ENCODE measurements at places on chromosomes 7 and 10.

GRCh38 chr10:73359492-73359891 is 828 bp upstream of the CFAP70 start:
- no peak for DNase-seq

DNA sequence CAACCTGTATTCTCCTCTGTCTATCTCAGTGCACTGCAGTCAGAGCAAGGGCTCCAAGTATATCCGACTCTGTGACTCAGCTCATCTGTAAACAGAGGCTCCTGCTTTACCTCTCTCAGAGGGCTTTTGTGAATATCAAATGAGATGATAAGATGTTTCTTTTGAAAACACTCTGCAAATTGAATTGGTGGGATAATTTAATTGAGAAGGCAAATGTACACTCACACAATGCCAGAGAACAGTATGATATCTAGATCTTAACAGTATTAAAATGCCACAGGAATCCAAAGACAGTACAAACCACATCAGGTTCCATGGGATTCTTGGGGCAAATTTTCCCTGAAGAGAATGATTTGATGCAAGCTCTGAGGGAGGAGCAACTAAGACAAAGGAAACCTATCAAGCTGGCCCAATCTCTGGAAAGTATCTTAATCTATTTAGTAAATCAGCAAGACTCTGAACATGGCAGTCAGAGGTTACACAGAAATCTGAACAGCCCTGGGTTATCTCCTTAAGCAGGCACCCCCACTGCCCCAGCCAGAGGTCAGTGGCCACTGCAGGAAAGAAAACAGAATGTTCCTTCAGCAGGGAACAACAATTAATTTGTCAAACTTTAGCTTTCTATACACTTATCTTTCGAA is 45.9 kb downstream of the DOCK4 start:
- no peak for DNase-seq

- no peak for DNase-seq
Observed at GRCh38 chr7:147859033-147859432, 731.5 kb upstream of the C7orf33 start.

- no peak for DNase-seq
Observed at GRCh38 chr10:75350791-75351190, 50.8 kb downstream of the ZNF503 start.

GRCh38 chr7:98559958-98560357 is 57.1 kb upstream of the NPTX2 start:
- no peak for DNase-seq

DNA sequence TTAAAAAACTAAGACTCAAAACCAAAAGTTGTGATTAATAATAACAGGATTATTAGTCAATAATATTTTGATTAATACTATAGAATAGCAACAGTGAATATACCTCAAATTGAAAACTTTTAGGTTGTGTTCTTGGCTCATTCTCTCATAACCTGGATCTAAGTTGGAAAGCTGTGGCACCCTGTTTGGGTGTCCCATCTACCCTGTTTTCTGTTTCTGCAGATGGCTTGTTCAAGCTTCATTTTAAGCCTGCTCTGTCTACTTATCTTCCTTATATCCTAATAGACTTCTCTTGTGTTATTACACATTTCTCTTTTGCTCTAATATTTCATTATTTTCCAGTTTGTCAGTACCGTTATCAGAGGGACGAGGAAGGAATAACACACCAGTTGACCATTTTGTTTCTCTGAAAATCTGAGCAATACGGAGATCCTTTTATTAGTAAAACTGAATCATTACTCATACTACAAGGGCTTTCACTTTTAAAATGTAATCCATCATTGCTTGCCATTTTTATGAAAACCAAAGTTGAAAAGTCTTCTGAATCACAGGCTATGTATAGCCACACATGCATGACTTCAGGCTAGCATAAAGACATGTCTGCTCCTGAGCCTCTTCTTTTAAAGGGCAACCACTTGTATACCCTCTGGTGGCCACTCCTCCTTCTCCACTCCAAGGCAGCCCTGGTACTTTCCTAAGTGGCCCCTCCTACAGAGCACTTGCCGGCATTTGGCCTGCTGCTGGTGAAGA is 22.3 kb downstream of the COX15 start:
- peak; percentile 55 for DNase-seq

DNA sequence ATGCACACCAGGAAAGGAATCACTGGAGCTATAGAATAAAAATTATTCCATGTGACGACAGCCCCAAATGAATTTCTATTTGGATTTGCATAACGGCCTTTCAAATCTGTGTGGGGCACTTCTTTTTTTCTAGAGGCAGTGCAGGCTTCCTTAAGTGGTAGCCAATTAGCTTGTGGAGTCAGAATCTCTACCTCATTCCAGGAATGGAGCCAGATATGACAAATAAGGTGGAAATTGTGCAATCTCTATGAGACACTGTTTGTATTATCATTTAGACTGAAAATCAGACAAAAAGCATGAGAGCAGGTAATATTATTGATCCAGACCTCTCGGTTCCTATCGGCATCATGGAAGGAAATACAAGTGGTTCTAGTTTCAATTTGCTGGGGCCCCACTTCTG is 78.7 kb downstream of the BEND7 start:
- DNase-seq, result peak; percentile 55

DNA sequence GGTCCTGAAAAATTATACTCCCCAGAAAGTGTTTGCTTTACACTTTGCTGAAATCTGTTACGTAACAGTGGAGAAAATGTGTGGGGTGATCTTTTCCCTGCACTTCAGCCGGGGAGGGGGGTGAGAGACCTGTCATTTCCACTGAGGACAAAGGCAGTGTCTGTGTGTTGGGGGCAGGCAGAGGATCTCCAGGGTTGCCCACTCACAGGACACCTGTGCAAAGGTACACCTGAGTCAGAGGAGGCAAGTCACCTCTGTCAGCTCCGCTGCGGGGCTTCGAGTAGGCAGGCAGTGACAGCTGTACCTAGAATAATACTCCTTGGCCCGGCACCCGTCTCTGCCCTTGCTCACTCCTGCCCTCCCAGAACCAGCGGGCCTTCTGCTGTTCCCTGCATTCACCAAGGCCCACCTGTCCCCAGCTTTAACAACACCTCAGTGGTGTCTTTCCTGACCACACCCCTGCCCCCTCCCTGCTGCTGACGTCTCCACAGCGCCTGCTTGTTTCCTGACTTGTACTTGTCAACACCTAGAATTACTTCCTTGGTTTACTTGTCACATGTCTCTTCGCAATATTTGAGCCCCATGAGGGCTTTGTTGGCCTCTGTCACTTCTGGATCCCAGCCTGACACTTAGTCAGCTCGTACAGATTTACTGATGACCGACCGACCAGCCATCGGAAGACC is 159.2 kb downstream of the NEURL1 start:
- no peak for DNase-seq

Data from stromal cell of bone marrow (primary cell).